GM12891 (cell line): ENCODE measurements at places on chromosomes 16 and 17.

- no peak for DNase-seq
These were observed 41.0 kb upstream of the KSR1 start for GRCh38 chr17:27415120-27415795.

DNA sequence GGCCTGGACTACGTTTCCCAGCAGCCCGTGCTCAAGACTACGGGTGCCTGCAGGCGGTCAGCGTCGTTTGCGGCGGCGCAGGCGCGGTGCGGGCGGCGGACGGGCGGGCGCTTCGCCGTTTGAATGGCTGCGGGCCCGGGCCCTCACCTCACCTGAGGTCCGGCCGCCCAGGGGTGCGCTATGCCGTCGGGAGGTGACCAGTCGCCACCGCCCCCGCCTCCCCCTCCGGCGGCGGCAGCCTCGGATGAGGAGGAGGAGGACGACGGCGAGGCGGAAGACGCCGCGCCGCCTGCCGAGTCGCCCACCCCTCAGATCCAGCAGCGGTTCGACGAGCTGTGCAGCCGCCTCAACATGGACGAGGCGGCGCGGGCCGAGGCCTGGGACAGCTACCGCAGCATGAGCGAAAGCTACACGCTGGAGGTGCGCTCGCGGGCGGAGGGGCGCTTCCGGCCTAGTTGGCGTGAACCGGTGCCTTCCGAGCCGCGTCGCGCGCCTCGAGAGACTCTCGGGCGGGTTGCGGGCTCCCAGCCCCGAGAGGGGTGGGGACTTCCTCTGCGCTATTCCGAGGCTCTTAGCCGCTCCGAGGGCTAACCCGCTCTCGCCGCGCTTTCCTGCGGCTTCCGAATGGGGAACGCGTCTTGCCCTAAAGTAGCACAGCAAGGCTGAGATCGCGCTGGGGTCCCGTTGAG lies at the start of gene RBL2:
Gene RBL2 (plus strand): TSS at position 95 of the 689 bp plus-strand sequence. CDS start 86 bp downstream, at position 181.
- DNase-seq = peak; percentile 60

DNA sequence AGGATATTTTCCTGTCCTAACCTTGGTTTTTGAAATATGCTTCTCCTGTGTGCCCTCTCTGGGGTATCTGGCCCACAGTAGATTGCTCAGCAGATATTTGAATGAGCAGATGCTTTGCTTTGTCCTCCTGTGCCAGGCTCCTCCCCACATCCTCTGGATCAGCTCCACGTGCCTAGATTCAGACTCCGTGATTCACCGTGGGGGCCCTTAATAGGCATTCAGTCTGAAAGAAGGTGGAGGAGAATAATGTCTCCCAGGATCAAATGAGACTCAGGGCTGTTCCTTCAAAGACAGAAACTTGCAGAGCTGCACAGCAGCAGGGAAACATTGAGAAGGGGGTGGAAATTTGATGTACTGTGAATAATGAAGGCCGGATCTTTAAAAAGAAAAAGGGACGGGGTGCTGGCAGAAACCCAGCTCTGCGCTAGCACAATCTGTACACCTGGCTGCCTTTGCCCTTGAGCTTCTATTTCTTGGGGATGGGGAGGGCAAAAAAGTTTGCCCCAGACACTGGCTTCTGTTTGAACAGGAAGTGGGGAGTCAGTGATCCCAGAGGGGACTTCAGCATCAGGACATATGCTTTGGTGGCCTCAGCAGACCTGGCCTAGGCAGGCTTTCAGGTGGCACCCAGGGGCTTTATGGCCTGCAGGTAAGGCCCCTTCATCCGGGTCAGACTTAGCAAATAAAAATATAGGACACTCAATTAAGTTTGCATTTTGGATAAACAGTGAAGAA lies 15.9 kb upstream of the SLC12A3 start:
- DNase-seq = no peak

DNA sequence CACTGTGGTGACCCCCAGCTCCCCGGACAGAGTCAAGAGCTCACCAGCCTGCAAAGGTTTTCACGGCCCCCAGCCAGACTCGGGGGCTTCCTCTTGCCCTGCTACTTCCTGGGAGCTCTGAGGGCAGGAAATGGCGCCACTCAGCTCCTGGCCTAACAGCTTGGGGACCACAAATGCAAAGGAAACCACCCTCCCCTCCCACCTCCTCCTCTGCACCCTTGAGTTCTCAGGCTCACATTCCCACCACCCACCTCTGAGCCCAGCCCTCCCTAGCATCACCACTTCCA lies 375 bp upstream of the SPN start:
- no peak for DNase-seq

DNA sequence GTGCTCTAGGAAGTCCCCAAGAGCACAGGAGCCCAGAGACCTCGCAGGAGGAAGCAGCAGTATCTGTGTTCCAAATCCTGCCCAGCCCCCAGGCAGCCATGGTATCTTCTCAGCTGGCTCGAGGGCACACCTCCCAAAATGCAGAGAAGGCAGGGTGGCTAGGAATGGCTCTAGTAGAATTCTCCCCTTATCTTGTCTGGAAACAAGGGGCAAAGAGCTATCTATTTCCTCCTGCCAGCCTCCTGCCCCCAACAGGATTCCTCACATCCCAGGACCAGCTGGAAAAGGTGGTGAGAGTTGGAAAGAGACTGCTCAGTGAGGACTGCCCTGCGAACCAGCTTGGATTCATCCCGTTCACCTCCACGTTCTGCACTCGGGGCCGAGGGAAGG lies 8.6 kb upstream of the TSPOAP1 start:
- no peak for DNase-seq
